ENCODE measurements at places on chromosomes 1 and 21.
A peak's percentile ranks its signal among the peaks of the same experiment; 100 is the strongest.

- no peak for DNase-seq
Observed at GRCh38 chr1:26890467-26890796, 349 bp upstream of the GPN2 start.

- DNase-seq: no peak
Observed at GRCh38 chr21:18417141-18417790, 13.7 kb upstream of the TMPRSS15 start.

DNA sequence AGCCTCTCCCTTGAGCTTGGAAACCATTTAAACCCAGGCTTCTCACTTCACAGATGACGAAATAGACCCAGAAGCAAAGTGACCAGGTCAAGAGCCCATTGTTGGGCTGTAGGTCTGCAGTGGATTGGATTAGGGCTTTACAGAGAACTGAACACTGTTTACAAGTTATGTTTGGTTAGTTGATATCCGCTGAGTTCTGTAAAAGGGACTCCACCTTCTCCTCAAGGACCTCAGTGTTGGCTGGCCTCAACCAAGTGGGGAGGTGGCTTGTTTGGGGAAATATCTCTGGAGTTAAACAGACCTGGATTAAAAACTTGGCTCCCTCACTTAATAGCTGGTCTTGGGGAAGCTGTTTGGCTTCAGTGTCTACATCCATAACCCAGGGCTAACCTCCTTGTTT lies 88.1 kb downstream of the UCK2 start:
- DNase-seq: no peak

- DNase-seq: no peak
Observed at GRCh38 chr1:199701726-199702125, 325.8 kb upstream of the NR5A2 start.

DNA sequence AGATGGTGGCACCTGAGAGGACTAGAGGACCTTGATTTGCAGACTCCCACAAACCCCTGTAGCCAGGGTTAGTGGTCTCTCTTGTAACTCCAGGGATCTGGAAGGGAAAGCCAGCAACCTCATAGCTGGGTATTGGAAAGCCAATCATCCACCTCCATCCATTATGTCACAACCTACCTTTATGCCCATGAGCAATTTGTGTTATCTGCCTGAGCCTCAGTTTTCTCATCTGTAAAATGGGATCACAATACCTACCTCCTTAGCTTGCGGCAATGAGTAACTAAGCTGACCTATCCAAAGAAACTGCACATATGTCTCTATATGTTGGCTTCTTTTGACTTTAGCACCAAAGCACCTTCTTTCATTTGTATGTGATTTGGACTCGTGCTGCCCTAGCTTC lies 14.5 kb downstream of the DLGAP3 start:
- DNase-seq: no peak

- no peak for DNase-seq
Observed at GRCh38 chr1:19044975-19045831, 88.7 kb upstream of the IFFO2 start.

DNA sequence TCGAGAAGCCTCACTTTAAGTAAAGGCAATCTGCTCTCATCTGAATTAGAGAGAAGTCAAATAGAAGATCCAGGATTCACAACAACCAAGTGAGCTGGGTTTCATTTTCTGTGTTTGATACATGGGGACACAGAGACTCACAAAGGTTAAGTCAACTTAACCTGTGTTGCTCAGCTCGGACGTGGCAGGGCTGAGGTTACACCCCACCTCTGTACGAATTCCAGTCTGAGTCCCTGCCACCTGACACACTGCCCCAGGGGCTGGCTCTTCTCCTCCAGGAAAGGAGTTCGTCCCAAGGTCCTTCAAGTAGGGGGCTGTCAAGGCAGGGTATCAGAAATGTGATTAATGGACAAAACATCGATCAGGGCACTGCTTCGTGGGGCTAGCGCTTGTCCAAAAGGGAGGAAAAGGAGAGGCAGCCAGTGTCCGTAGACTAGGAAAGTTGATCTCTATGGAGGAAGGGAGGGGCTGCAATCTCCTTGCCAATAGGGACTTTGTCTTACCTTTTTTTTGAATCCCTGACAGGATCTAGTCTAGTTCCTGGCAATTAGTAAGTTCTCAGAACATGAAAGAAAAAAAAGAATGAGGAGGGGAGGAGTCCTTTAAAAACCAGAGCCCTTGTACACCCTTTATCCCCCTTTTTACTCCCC lies 116.4 kb downstream of the CNIH3 start:
- DNase-seq: no peak

DNA sequence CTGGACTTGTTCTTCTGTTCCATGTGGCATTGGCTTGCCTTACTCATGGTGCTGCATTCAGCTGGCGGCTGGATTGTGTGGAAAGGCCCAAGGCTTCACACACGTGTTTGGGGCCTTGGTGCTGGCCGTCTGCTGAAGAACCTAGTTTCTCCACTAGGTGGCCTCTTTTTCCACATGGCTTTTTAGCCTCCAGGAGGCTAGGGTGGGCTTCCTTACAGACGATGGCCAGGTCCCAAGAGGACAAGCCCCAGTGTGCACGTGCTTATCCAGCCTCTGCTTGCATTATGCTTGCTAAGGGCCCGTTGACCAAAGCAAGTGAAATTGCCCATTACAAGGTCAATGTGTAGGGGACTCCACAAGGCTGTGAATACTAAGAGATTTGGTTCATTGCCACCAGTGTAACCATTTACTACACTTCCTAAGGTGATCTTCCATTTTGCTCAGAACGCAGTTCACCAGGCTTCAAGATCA lies 47.5 kb upstream of the FOXO6 start:
- peak; percentile 26 for DNase-seq

- DNase-seq: no peak
Observed at GRCh38 chr21:27570306-27570868, 603.5 kb upstream of the ADAMTS5 start.
